ENCODE measurements at places on chromosomes 3 and 15. TPM values are rescaled to one million over a fixed set of nuclear protein-coding genes. Genes with fewer than 3 reads are reported as not detected.

The PP2D1 gene
- total RNA-seq: not detected

DNA sequence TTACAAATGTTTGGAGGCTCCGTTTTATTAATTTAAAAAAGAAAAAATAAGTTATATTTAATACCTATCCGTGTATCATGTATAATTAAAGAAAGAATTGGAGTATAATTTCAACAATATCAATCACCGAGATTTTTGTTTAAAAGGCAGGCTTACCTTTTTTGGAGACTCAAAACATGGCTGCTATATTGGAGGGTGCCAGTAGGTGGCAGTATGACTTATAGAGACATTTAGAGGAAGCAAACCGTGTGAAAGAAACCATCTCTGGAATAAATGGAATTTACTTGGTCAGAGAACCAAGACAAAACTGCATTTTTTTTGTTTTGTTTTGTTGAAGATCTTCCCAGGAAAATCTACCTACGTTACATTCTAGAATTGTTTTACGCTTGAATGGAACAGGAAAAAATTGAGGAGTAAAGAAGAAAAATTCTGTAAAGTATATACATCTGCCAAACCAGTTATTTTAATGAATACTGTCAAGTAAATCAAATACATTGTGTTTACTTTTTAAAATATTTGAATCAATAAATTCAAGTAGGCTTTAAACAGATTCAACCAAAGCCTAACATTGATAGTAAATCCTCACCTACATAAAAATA is 802.6 kb upstream of the ALCAM start:
- H3K27ac ChIP-seq: no peak overlapping the region
- H3K4me3 ChIP-seq: no peak overlapping the region
- H3K27me3 ChIP-seq: no peaks in the 10 kb centered on the region
- peak; percentile 54 for DNase-seq
- H3K36me3 ChIP-seq: no peaks in the 10 kb centered on the region

DNA sequence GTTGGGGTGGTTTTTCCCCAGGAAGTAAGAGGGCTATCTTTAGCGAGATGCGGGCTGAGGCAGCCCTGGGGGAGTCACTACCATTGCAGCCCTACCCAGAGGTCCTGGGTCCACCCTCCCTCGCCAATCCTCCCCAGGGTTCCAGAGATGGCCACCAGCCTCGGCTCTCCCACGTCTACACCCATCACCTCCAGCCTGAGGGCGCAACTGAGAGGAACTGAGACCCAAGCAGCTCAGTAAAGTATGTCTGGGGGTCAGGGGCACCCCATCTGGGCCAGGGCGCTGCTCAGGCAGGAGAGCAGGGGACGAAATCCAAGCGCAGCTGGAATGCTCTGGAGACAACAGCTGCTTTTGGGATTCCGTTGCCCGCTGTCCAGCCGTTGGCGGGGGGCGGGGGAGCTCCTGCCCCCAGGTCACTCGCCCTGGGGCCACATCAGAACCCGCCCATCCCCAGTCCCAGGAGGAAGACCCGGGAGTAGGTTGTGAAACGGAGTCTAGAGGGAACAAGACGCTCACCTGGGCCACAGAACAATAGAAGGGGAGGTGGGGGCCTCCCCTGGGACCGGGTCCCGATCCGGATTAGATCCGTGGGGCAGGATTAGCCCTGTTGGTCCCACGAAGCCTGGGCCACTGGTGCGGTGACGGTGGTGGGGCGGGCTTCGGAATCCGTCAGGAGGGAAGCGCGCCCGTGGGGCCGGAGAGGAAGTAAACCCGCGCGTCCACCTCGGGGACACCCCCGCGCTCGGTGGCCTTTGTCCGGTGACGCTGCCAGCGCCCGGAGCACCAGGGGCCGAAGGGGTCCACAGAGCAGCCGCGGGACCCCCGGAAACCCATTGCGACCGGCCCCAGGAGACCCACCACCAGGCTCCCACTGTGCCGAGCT is 1.4 kb upstream of the NDUFAF3 start:
- peaks cover 11% of the 10 kb centered on the region for H3K4me1 ChIP-seq
- no peaks in the 10 kb centered on the region for H3K27me3 ChIP-seq
- DNase-seq: no peak
- peak overlapping the region; percentile 75 for H3K4me3 ChIP-seq
- H3K27ac ChIP-seq: peak overlapping the region; percentile 89
- peaks cover 28% of the 10 kb centered on the region for H3K36me3 ChIP-seq

- no peak overlapping the region for H3K4me3 ChIP-seq
- no peaks in the 10 kb centered on the region for H3K4me1 ChIP-seq
- no peak overlapping the region for H3K27ac ChIP-seq
- H3K36me3 ChIP-seq: no peaks in the 10 kb centered on the region
These were observed 233.3 kb downstream of the OPA1 start for GRCh38 chr3:193826159-193826795.

The HRG gene
- total RNA-seq: not detected

- H3K27me3 ChIP-seq: no peaks in the 10 kb centered on the region
- no peaks in the 10 kb centered on the region for H3K4me1 ChIP-seq
- H3K36me3 ChIP-seq: peaks cover 12% of the 10 kb centered on the region
- H3K4me3 ChIP-seq: no peak overlapping the region
- no peak for DNase-seq
These were observed 87.3 kb downstream of the MESD start for GRCh38 chr15:80902298-80902801.

GRCh38 chr3:192887047-192887446 is 30.6 kb downstream of the MB21D2 start:
- no peak overlapping the region for H3K4me3 ChIP-seq
- DNase-seq: peak; percentile 97
- H3K4me1 ChIP-seq: peaks cover 37% of the 10 kb centered on the region
- H3K27me3 ChIP-seq: no peaks in the 10 kb centered on the region

GRCh38 chr3:57974796-57975388 is 33.3 kb upstream of the FLNB start:
- H3K27ac ChIP-seq: peak overlapping the region; percentile 75
- peaks cover 15% of the 10 kb centered on the region for H3K4me1 ChIP-seq
- no peak overlapping the region for H3K4me3 ChIP-seq

DNA sequence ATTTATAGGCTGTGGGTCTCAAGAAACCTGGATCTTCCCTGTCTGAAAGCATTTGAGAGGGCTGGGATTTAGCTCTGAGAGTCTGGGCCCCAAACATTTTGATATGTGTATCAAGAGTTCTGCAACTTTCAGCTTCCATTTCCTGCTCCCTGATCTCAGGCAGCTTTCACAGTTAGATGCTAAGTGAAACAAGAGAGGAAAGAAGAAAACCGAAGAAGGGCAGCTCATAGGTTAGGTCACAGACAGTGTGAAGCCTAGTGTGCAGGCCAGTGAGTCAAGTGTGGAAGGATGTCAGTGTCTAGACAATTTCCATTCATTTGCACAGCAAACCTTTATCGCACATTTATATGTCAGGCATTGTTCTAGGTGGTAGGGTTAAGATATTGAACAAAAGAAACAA is 173.6 kb upstream of the PROK2 start:
- peaks cover 2% of the 10 kb centered on the region for H3K4me1 ChIP-seq
- no peak overlapping the region for H3K27ac ChIP-seq
- no peaks in the 10 kb centered on the region for H3K27me3 ChIP-seq
- no peaks in the 10 kb centered on the region for H3K36me3 ChIP-seq
- no peak overlapping the region for H3K4me3 ChIP-seq
- DNase-seq: no peak

The DNAJB11 gene
- total RNA-seq: 37.5 TPM

DNA sequence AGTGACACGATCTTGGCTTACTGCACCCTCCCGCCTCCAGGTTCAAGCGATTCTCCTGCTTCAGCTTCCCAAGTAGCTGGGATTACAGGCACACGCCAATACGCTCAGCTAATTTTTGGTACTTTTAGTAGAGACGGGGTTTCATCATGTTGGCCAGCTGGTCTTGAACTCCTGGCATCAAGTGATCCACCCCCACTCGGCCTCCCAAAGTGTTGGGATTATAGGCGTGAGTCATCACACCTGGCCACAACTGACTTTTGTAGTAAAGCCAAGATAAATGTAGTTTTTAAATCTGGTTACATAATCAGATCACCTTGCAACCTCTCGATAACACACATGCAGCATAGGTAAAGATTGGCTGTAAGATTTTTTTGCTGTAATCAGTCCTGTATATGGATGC is 657.5 kb upstream of the DPPA4 start:
- no peaks in the 10 kb centered on the region for H3K27me3 ChIP-seq
- DNase-seq: no peak
- H3K4me3 ChIP-seq: no peak overlapping the region
- H3K36me3 ChIP-seq: no peaks in the 10 kb centered on the region

The CLDN18 gene
- not detected for total RNA-seq

The ZNF770 gene
- 44.6 TPM for total RNA-seq

The ROBO1 gene
- 104 TPM for total RNA-seq

GRCh38 chr15:100779331-100780207 is 100.1 kb upstream of the ALDH1A3 start:
- no peak for DNase-seq
- no peaks in the 10 kb centered on the region for H3K4me1 ChIP-seq
- H3K27me3 ChIP-seq: no peaks in the 10 kb centered on the region

The LTK gene
- total RNA-seq: 0.99 TPM

- no peaks in the 10 kb centered on the region for H3K27me3 ChIP-seq
- no peaks in the 10 kb centered on the region for H3K36me3 ChIP-seq
- no peak for DNase-seq
These were observed 3.5 kb downstream of the GABRA5 start for GRCh38 chr15:26870346-26870745.

- no peak overlapping the region for H3K4me3 ChIP-seq
- peak overlapping the region; percentile 64 for H3K27ac ChIP-seq
- peaks cover 58% of the 10 kb centered on the region for H3K4me1 ChIP-seq
- DNase-seq: peak; percentile 62
- no peaks in the 10 kb centered on the region for H3K36me3 ChIP-seq
- H3K27me3 ChIP-seq: no peaks in the 10 kb centered on the region
These were observed 76.7 kb downstream of the ARNT2 start for GRCh38 chr15:80480909-80481308.

DNA sequence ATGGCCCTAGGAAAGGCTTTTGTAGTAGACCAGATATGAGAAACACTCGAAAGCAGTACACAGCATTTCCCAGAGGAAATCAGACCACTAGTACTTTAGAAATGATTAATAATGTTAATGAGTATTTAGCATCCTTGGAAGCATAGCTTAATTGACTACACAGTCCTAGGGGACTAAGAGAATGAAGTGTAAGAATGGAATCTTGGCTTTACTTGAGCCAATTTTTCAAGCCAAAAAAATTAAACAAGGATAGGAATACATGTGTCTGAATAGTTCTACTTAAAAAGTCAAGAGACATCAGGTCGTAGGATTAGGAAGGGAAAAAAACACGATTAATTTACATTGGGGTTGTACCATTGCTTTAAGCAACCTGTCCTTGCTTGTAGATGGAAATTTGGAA is 38.2 kb downstream of the DPPA2 start:
- no peak overlapping the region for H3K27ac ChIP-seq
- no peak overlapping the region for H3K4me3 ChIP-seq
- no peaks in the 10 kb centered on the region for H3K4me1 ChIP-seq
- no peaks in the 10 kb centered on the region for H3K36me3 ChIP-seq

GRCh38 chr15:101288905-101289513 is 6.0 kb downstream of the SNRPA1 start:
- no peak for DNase-seq
- no peak overlapping the region for H3K4me3 ChIP-seq
- peaks cover 6% of the 10 kb centered on the region for H3K36me3 ChIP-seq
- no peak overlapping the region for H3K27ac ChIP-seq
- H3K27me3 ChIP-seq: no peaks in the 10 kb centered on the region

The DPH6 gene
- total RNA-seq: 13.5 TPM

The TRH gene
- not detected for total RNA-seq

The GOLGA8T gene
- 0.26 TPM for total RNA-seq

DNA sequence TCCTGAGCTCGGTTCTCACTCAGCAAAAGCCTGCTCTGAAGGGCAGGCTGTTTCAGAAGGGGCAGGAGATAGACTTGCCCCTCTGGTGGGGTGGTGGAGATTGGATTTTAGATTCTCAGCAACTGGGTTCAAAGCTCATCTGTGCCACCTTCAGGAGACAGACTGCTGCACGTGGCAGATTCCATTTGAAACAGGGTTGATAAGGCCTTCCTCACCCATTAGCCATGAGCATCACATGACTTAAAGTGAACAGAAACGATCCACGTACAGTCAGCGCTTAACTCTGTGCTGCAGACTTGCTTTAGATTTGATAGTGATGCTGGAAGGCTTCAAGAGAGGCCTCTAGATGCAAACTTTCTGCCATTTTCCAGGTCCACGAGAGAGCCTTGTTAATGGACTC is 35.0 kb upstream of the MGLL start:
- H3K27me3 ChIP-seq: no peaks in the 10 kb centered on the region
- no peaks in the 10 kb centered on the region for H3K36me3 ChIP-seq
- no peak overlapping the region for H3K4me3 ChIP-seq
- H3K27ac ChIP-seq: no peak overlapping the region

GRCh38 chr3:146106986-146107385 is 54.0 kb downstream of the PLOD2 start:
- no peaks in the 10 kb centered on the region for H3K36me3 ChIP-seq
- H3K4me1 ChIP-seq: no peaks in the 10 kb centered on the region
- H3K27ac ChIP-seq: no peak overlapping the region

All from fibroblast of lung (primary cell).